ENCODE measurements at places on chromosomes 2 and 18.
A peak's percentile ranks its signal among the peaks of the same experiment; 100 is the strongest.

GRCh38 chr2:57370882-57371585, 675.6 kb upstream of the VRK2 start:
- no peak for DNase-seq

DNA sequence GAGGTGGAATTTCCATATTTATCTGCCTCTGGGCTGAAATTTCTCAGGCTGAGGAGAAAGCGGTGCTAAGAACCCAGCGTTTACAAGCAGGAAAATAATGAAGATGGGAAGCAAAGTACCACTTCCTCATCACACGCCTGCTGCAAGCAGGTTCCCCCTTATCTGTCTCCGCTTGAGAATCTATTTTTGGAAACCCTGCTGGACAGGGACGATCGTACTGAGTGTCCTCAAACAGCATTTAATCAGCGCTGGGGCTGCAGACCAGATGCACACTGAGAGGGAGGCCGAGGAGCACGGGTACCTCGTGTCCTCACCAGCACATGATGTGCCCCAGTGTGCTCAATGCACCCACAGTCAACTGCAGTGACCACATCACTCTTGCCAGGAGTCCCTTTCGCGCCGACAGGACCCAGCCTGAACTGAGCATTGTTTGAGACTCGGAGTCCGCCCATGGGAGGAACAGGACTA, 160.4 kb downstream of the HDAC4 start:
- no peak for DNase-seq

GRCh38 chr2:65957886-65958285, 477.0 kb upstream of the MEIS1 start:
- DNase-seq, result no peak

DNA sequence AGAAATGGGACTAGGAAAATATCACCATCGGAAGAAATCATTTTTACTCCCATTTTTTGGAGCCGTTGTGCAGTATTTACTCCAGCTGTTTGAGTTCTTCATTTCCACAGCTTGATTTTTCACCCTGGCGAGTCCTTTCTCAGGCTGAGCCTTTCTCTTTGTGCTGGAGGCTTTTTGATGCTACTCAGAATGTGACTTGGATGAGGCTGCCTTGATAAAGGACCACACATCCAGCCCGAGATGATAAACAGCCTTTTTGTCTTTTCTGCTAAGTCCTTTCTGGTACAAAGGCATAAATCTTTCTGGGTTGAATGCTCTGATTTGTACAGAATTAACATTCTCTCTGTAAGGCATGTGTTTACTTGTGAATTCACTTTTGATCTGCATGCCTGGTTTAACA, 17.6 kb upstream of the CTDP1 start:
- DNase-seq, result no peak

DNA sequence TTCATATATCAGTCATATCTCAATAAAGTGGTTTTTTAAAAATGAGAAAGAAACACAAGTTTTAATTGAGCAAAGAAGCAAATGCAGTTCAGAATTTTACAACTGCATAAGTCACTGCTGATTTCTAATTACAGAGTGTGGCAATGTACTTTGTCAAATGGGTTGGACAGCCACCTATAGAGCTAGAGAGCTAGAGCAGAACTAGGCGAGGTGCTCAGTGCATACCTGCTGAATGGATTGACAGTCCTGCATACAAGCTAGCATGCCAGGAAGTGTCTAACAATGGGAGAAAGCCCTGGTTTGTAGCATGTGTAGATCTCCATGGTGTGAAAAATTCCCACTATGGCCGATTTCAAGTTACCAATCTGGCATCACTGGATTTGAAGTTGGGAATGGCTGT, 106.3 kb upstream of the CDCA7 start:
- DNase-seq, result no peak

GRCh38 chr18:58570360-58571064, 58.4 kb downstream of the ALPK2 start:
- DNase-seq, result no peak

DNA sequence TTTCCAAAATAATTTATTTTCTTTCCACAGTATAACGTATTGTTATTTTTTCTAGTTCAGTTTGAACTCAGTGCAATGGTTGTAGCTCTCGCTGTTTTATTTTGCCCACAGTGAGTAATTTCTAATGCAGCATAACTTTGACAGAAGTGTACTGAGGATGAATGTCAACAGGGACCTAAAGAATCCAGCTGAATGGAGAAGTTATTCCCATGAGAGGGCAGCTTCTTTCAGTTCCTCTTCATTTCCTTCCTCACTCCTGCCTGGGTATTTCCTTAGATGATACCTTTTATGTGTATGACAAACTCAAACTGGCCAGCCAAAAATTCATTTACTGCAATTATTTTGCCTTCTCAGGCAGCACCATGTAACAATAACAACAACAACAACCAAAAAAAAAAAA, 1223.1 kb upstream of the ZEB2 start:
- no peak for DNase-seq

- DNase-seq, result no peak
Measured at GRCh38 chr2:45979065-45979464, 318.1 kb upstream of the EPAS1 start.

DNA sequence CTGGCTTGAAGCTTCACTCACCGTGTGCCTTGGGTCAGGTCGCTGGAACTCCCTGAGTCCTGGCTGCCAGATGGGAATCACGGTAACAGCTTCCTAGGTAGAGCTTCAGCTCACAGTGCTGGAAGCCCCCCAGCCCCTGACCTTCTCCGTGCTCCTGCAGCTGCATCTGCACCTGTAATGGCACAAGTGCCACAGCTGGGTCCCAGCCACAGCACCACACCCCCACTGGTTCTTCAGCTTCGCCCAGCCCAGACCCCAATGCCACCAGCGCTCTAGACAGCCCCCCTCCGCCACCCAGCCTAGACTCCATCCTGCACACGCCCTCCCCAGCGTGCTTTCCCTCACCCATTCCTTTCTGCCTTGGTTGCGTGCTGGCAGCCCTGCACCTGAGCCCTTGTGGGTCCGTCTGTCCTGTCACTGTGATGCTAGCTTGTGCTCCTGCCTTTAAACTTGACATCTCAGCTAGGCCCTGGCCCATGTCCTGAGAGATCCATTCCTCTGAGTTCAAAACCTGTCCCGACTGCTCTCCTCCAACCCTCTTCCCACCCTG, 7.6 kb upstream of the ESPNL start:
- DNase-seq, result no peak

DNA sequence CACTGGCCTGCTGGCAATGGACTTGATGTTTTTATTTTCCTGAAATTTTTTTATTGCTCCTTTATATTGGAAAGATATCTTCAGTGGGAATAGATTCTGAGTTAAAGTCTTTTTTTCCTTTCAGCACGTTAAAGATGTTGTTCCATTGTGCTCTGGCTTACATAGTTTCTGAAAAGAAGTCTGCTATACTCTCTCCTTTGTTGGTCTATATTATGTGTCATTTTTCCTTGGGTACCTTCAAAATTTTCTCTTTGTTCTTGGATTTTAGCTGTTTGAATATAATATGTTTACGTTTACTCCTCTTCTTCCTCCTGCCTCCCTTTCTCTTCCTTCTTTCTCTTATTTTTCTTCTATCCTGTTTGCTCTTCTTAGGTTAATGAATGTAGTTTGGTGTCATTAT, 105.5 kb downstream of the CAPN13 start:
- DNase-seq, result no peak

DNA sequence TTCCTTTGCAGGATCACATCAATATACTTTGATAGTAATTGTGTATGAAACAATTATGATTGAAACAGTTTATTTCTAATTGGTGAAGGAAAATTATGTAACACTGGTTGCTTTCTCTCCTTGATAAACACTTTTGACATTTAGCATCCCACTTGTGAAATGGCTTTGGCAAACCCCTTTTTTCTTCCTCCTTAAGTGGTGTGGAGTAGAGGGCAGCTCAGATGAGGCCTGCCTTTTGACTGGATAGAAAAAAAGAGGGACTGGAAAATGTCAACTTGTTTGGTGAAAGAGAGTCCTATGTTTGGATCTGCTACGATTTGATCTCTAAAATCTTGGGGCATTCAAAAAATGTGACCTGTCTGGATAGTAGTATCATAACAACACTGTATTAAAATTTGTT, 318.3 kb downstream of the MEIS1 start:
- DNase-seq, result no peak

GRCh38 chr2:45275806-45276205, 266.6 kb upstream of the SIX2 start:
- no peak for DNase-seq

- no peak for DNase-seq
Measured at GRCh38 chr2:66665124-66665984, 230.4 kb downstream of the MEIS1 start.

- peak; percentile 17 for DNase-seq
Measured at GRCh38 chr2:149169656-149170055, 131.2 kb downstream of the LYPD6B start.

DNA sequence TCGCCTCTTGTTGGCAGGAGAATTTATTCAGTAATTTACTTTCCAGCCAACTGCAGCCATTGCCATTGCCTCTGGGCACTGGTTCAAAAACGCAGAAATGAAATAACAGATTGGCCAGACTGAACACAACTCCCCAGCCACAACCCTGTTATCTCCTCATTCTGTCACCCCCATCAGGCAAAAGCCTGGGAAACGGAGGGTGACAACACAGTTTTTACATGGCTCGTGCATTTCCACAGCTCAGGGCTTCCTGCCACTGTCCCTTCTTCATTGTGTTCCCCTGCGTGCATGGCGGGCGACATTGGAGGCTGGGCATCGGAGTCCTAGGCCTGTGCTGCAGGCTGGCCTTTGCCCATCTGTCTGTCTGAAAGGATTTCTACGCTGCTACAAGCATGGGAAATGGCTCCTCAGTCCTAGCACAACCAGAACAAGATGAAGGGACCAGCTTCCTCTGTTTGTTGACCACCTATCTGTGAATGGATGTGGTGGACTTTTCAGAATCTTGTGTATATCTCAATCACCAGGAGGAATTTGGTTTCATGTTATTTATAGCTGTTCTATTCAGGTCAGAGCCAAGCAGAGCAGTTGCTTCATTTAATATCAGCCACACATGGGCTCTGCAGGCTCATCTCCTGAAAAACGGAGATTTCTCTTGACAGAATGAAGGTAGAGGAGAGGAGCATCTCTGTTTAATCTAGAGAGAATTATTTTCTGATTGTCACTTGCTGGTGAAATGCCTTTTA, 107.0 kb downstream of the MGAT5 start:
- no peak for DNase-seq

DNA sequence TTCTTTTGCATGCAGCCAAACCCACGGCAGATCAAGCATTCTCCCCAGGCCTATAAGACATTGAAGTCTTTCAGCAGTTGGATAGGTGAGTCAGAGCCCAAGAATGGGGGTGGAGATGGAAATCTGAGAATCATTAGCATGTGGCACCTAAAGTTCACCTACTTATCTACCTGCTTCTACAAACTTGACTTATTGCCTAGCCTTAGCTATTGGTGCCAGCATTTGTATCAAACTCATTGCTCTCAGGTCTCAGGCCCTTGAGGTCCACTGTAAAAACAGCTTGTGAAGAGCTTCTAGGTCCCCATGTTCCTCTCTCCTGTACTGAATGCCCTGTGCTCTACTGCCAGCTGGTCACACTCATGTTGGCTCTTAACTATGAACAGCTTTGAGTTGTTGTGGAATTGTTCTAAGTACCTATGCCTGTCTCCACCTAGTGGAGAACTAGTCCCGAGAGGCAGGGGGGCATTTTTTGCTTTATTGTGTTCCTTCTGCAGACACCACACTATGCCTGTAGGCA, 278.4 kb upstream of the SPRED2 start:
- no peak for DNase-seq

- no peak for DNase-seq
Measured at GRCh38 chr2:219433666-219434467, 776 bp upstream of the SPEG start.

GRCh38 chr18:1511619-1512311, 607.1 kb downstream of the ADCYAP1 start:
- DNase-seq, result no peak

- DNase-seq, result no peak
Measured at GRCh38 chr18:31447530-31448191, at the start of gene DSG3. TSS of gene DSG3 (plus strand) at chr18:31447741. CDS start at chr18:31447878, 137 bp downstream.

DNA sequence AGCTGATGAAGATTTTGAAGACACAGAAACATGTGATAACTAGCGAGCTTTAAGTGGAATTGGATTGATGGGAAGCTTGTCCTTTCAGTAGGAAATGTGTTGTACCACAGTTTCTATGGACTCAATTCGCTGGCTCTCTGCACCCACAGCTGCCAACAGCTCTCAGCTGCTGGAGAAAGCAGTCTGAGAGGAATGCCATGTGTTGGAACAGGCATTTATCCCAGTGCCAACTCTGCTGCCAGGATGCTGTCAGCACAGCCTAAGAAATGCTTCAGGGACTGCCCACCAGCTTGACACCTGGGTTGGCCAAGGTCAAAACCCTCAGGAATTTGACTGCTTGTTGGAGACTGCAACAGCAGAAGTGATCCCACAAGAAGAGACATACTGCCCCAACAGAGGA, 193.0 kb upstream of the THSD7B start:
- no peak for DNase-seq

GRCh38 chr2:104595576-104595975, 258.3 kb upstream of the POU3F3 start:
- DNase-seq, result no peak

DNA sequence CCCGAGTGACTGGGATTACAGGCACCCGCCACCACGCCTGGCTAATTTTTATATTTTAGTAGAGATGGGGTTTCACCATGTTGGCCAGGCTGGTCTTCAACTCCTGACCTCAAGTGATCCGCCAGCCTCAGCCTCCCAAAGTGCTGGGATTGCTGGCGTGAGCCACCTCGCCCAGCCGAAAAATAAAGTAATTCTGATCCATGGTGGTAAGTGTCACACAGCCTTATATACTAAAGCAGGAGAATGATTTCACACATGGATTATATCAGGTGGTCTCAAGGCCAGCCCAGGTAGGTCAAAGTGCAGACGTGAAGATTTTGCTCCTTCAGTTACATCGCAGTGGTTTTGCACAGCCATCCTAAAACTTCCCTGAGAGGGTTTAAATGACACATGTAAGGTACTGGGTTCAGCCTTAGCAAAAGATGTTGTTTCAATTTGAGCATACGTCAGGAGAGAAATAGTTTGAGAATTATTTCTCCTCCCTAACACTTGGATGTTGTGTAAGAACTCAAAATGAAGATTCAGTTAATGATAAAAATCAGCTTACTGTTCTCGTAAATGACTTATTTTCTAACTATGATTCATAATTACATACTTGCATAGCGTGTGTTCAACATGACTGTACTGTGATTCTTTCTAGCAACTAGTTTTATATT, 93.0 kb upstream of the SLC39A10 start:
- DNase-seq, result no peak

- DNase-seq, result no peak
Measured at GRCh38 chr18:74139888-74140287, 7.7 kb downstream of the FBXO15 start.

GRCh38 chr2:99698896-99699295, 209.1 kb upstream of the REV1 start:
- DNase-seq, result no peak

DNA sequence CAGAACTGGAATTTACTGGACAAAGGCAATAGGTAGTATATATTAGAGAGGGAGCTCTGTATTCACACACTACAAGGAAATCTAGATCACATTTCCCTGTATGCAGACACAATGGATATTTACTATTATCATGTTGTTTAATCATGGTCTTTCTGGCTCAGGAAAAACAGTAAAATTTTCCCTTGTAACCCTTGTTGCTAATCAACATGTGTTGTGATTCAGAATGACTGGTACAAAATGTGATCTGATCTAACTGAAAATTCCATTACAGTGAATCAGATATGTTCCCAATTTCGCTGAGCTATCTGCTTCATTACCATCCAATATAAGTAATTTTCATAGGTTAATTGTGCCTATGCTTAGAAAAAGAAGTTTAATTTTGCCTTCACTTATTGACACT, 1109.7 kb downstream of the LRP1B start:
- no peak for DNase-seq

GRCh38 chr18:54359233-54359632, 1.5 kb downstream of the C18orf54 start:
- DNase-seq, result no peak

Data from NCI-H748 treated with DMSO at 0.1 percent for 48 hours (cell line).